ENCODE measurements at places on chromosomes 13 and 19. TPM values are rescaled to one million over a fixed set of nuclear protein-coding genes. Genes with fewer than 3 reads are reported as not detected.

ZNF836 gene
- 10.6 TPM for total RNA-seq

ZNF534 gene
- total RNA-seq, result not detected

OXGR1 gene
- total RNA-seq, result 6.5 TPM

RANBP3 gene
- total RNA-seq, result 40.2 TPM

SAFB2 gene
- 39.3 TPM for total RNA-seq

ZNF613 gene
- 8.5 TPM for total RNA-seq

TRPM4 gene
- 28.2 TPM for total RNA-seq

DNA sequence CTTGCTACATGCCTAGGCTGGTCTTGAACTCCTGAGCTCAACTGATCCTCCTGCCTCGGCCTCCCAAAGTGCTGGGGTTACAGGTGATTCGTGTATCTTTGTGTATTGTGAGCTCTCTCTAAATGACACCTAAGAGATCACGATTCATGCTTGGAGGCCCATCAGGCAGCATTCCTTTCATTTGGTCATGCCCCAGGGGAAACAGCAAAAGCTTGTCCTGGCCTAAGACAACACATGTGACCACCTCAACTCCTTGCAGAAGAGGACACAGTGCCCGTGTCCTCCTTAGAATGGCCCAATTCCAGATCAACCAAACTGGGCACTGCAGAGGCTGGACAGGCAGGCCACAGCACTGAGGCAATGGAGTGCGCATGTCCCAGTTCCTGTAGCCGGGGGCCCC lies 32.5 kb downstream of the ZC3H4 start:
- no peak for DNase-seq

DNA sequence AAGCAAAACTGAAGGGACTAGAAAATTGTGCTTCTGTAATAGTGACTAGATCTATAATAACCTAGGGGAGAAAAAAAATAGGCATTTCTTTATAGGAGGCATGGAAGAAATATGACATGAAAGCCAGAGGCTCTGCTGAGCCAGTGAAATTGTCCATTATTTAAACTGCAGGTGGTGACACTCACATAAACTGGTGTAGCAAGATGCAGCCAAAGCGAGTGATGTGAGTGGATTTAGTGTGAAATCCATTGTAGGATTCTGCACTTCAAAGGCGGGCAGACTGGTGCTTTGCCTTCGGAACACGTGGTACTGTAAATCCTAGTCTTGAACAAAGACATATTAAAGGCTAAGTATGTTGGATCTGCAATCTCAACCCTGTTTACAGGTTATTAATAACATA lies 361.9 kb downstream of the TBC1D4 start:
- DNase-seq, result no peak

DNA sequence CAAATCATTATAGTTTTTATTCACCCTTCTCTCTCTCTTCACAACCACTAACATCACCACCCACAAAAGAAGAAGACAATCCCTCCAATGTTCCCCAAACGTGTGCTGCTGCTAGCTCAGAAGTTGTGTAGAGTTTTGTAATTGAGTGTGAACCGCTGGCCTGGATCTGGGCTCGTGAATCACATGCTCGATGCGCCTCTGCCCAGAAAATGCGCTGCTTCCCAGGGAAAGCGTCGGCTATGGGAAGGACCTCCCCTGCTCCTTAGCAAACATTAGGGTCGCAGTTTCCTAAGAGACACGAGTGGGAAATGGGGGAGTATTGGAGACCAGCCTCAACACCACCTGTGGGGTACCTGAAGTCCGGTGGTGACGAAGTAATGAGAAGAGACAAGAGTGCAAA lies 38.4 kb upstream of the ZNF726 start:
- no peak for DNase-seq

- DNase-seq, result peak; percentile 50
These were observed 62.5 kb upstream of the PDX1 start for GRCh38 chr13:27857282-27857681.

DNA sequence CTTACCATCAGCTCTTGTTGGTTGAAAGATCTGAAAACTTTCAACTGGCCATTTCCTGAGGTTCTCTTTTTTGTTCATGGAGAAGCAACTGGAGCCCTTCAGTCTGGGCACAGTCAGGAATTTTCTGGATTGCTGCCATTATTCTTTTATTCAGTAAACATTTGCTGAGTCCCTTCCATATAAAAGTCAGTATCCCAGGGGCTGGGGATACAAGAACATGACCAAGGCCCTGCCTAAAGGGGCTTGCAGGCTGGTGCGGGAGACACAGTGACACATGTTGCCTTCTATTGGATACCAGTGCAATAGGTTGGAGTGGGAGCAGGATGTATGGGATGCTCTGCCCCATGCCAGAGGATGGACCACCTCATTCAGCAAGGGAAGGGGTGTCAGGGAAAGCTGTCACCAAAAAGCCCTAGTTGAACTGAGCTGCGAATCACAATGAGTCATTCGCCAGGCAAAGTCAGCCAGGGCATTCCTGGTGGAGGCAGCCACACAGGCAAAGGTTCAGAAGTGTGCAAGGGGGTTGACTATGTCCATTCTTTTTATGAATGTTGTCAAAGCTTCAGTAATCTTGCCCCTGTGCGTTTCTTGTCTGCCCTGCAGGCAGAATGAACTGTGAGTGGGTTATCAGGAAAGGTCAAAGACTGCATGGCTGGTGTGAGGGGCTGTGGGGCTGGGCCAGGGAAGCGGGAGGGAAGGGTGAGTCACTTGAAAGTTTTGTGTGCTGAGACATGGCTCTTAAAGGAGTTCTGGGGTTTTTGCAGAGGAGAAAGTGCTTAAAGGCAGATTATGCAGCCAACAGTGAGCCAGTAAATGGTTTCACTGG lies 395.9 kb downstream of the KCNRG start:
- no peak for DNase-seq

- DNase-seq, result no peak
These were observed 153.8 kb upstream of the SOX1 start for GRCh38 chr13:111912991-111913760.

- no peak for DNase-seq
These were observed 470.8 kb downstream of the PCDH20 start for GRCh38 chr13:60944863-60945262.

DNA sequence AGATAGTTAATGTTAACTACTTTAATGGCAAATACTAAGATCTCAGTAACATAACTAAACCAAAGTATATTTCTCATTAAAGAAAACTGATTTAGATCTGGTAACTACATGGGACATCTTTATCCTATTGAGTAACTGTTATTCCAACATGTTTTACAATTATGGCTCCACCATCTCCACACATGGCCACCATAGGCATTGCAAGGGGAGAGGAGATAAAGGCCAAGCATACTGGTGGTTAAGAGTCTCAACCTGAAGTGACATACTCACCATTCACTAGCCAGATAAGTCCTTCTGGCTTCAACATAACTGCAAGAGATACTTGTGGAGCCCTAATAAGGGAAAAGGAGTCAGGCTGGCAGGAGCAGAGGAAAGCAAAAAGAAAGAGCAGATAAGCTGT lies 1586.4 kb upstream of the SPRY2 start:
- DNase-seq, result no peak

DNA sequence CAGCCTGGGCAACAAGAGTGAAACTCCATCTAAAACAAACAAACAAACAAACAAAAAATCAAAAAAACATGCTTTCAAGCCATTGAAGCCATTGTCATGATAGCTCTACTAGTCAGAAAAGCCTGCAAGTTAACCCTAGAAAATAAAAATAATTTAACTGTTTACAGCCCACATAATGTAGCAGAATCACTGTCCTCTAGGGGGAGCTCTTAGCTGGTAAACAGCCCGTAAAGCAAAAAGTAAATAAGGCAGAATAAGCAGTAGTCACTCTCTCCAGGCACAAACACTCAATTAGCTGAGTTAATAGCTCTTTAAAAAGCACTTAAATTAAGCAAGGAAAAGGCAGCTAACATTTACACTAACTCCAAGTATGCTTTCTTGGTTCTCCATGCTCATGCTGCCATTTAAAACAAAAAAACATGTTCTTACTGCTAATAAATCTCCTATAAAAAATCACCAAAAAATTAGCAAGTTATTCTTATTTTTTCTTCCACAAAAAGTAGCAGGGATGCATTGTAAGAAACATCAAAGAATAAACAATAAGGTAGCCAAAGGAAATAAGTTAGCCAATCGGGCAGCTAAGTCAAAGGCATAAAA lies 11.3 kb downstream of the LILRB4 start:
- peak; percentile 24 for DNase-seq

GRCh38 chr13:26602783-26603182 lies 45.3 kb downstream of the WASF3 start:
- no peak for DNase-seq

GRCh38 chr13:94419304-94419924 lies 60.1 kb downstream of the DCT start:
- DNase-seq, result no peak

DNA sequence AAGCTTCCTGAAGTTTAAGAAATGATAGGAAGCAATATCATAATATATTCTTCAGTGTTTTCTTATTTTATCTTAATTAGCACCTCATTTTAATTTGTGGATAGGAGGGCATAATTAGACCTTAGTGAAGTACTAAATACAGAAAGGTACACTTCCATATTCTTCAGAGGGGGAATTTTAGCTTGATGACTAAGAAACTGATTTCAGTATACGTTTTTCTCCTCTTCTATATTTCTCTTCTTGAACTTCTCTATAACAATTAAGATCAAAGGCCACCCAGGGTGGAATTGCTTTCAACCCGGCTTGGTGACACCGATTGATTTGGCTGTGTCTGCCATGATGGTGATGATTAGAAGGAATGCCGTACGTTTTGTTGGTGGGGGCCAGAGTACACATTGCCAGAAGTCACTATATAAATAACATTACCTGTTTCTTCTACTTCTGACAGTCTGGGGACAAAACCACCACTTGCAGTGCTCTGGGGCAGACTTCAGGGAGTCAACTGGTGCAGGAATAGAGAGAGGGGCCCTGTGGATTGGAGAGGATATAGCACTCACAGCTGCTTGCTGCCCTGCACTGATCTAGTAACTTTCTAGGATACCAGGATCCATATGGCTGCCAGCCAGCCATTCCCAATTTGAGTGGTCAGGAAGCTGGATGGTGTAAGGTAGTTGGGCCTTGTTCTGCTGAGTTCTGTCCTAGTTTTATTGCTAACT lies 73.8 kb downstream of the SPATA13 start:
- no peak for DNase-seq

DNA sequence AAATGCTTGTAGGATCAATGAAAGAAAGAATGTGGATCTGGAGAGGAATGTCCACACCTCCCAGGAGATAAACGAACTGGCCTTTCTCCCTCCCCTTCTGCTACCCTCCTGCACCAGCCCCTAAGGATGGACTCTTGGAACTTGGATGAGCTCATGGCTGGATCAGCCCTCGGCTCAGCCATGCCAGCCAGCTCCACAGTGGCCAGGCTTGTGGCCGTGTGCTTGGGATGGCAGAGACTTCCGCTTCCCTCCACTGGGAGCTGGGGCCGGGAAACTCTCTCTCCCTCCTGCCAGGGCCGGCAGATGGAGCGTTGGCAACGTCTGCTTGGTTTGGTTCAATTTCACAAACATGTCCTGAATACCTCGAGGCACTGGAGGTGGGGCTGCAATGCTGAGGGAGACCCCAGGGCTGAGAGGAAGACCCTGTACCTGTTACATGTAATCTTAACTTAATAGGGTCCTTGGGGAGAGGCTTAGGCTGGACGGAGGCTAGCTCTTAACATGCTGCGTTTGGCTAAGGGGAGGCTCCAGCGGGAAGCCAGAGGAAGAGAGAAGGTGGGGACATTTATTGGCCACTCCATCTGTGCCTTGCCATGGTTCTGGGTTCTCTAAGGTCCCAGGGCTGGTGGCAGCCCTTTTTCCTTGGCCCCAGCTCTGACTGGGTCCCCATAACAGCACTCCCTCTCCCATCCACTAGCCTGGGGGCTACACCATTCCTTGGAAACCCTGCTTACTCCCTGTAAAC lies 152.5 kb downstream of the IER2 start:
- peak; percentile 41 for DNase-seq

- peak; percentile 38 for DNase-seq
These were observed 39.4 kb downstream of the VAV1 start for GRCh38 chr19:6811906-6812305.

DNA sequence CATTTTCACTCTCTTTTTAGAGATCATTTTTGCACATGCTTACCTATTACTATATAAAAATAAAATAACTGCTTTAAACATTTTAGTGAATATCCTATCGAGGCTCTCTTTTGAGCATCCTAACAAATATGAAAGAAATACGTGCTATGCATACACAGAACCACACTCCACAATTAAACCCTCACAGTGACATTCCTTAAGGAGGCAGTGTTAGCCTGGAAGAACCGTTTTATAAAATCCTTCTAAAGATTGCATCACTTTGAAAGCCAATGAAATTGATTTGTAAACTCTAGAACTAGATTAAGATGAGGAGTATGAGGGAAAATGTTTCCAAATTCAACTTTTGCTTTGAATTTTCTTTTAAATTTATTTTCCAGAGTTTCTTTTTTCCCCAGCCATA lies 11.1 kb upstream of the ENOX1 start:
- no peak for DNase-seq

GRCh38 chr13:44052780-44053184 lies 173.1 kb downstream of the LACC1 start:
- DNase-seq, result peak; percentile 15

DNA sequence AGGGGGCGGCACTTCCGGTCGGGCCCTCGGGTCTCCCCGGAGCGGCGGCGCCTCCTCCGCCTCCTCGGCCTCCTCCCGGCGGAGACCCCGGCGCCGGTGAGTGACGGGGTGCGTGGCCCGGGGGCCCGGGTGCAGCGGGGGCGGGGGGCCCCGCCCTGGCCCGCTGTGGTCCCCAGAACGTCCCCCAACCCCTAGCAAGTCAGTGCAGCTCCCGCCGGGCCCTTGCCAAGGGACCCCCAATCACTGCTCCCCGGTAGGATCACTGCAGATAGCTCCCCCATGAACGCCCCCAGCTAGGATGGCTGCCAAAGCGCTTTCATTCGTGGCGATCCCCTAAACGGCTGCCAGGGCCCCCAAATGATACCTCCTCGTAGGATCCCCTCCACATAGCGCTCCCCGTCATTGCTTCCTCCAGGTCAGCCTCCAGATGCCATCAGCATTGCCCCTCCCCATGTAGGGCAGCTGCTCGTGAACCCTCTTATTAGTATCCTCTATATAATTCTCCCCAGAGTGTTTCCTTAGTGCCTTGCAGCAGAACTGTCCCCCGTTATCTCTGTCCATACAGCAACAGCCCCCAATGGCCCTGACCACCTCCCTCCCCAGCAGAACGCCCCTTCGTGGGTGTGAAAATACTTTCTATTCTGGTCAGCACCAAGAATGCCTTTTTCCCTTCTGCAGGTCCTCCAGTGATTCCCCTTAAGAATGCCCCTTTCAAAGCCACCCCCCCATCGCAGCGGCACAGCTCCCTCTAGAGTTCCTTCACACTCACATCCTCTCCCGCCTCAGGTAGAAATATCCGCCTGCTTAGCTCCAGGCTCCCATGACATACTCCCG lies at the start of gene ZNF865:
Gene ZNF865 (plus strand): TSS at position 11 of the 834 bp plus-strand sequence. CDS start 7,972 bp downstream, outside the sequence.
- peak; percentile 92 for DNase-seq

GRCh38 chr13:23567906-23568460 lies 2.2 kb upstream of the TNFRSF19 start:
- DNase-seq, result no peak
